ENCODE measurements at places on chromosomes 5 and 9.
A peak's percentile ranks its signal among the peaks of the same experiment; 100 is the strongest.

GRCh38 chr9:15967068-15967467, 414.2 kb downstream of the CCDC171 start:
- DNase-seq, result no peak

DNA sequence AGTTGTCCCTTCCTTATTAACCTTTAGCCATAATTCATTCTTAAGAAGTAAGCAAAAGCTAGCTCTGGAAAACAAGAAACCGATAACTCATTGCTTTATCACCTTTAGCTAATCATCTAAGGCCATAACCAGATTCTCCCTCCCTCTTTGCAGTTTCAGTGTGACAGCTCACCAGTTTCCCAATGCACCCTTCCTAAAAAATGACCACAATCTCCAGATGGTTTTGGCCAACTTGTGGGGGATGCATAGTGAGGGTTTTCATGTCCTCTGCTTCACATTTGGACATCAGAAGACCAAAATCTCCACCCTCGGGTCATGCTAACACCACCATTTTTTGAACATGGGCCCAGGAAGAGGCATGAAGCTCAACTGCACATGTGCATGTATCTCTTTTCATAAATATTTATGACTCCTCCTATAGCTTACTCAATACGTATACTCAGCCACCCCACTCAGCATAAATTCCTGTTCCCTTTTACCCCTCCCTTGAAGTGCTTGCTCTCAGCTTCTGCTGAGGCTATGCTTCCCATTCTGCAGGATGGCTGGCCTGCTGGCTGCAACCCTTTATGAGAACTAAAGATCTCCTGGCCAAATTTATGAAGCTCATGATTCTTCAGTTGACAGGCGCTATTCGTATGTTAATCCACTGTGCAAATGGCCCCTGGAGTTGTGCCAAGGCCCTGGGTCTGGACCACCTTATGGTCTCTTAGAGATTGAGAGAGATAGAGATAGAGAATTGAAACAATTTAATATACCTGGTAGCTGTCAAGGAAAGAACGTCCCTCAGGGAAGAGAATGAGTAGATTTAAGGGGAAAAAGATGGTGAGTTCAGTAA, 14.8 kb downstream of the PPP3R2 start:
- DNase-seq, result no peak

DNA sequence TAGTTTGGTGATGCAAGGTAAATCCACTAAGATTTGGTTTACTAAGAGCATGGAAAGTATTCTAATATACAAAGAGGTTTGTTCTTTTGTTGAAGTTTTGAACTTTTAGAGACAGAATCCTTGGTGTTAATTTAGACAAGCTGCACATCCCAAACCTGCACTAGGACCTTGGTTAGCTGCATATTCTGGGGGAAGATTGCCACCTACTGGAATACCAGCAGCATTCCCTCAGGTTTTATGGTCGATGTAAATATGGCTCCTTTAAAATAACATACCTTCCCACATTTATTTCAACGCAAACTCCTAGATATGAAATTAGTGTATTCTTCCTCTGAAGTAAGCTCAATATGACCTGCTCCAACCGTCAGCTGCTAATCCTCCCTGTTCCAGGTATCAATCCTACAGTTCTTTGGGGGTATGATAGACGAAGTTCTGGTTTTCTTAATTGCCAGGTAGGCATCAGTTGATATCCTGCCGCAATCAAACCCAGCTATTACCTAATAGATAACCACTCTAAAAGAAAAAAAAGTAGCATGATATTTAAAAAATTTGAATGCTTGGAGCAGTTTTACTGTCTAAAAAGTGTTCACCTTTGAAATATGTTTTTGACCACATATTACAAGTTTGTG, 624.1 kb downstream of the ISL1 start:
- no peak for DNase-seq

GRCh38 chr9:2493109-2493508, 128.5 kb upstream of the VLDLR start:
- no peak for DNase-seq

DNA sequence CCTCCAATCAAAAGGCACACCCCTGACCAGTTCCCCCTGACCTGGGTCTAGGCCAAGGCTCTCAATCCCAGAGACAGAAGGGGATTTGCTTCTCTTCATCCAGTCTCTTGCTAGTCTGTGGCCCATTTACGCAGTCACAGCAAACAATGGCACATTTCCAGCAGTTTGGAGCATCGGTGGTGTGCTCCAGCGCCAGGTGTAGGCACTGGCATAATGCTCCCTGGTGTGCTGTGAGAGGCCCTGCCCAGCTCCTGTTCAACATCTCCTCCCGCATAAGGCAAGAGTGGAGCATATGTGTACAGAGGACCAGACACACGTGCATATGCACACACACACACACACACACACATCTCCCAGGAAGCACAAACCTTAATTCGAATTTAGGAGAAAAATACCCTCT, 79.5 kb upstream of the ERCC6L2 start:
- no peak for DNase-seq

GRCh38 chr5:112161392-112161748, 257.7 kb downstream of the EPB41L4A start:
- no peak for DNase-seq

- peak; percentile 42 for DNase-seq
Observed at GRCh38 chr9:70466976-70467561, 52.6 kb upstream of the KLF9 start.

DNA sequence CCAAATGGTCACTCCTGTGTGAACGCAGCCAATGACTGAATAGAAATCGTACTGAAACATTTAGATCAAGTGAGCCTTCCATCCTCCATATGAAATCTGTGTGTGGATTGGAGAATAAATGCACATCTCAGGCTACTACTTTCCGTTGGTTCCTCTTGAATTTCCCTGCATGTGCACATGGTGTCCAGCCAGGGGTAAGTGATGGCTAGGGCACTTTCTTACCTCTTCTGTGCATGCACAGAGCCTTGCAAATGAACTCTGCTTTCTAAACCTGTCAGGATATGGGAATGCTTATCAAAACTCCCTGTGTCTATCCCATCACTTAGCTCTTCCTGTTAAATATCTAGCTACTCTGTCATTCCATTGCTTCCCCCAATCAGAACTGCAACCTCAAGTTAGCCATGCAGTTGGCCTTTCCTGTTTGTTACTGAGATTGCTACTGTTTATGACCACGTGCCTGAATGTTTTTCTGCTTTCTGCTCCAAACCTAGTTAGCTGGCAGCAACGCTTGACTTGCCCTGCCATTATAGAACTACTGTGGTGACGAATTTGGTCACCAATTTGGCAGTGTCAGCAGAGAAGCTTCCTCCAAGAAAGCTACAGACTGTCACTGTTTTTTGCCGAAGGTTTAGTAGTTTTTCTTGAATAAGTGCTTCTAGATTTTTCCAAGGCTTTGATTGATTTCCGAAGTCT, 661.6 kb downstream of the LRRC70 start:
- no peak for DNase-seq

DNA sequence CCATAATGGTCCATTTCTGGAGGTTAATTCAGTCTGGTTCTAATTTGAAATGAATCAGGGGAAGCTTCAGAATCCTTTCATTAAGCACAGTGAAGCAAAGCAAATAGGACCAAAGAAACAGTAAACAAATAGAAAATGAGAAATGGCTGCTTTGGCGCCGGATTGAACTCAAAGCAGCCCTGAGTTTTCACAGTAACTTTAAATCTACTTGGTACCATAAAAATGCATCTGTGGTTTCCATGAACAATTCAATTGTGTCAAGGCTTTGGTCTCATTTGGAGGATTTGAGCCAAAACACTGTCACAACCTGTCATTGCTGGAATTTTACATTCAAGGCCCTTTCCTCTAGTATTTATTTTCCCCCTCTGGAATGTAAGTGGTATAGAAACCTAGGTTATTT, 25.9 kb upstream of the DAPK1 start:
- no peak for DNase-seq

DNA sequence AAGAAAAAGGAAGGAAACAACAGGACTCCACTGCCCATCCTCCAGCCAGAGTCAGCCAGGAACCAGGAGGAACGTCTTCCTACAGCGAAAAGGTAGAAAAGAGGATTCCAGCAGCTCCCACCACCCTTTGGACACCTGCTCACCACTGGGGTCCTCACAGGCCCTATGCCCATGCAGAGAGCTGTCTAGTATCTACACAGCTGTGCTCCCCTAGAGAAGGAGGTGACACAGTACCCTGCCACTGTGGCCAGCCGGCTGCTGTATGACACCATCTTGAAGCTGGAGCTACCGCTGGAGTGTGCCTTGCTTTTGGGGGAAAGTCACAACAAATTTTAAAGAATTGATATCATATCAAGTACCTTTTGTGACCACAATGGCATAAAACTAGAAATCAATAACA, 92.6 kb downstream of the GTF3C4 start:
- no peak for DNase-seq

GRCh38 chr5:107671742-107672210, 1.0 kb upstream of the EFNA5 start:
- no peak for DNase-seq

DNA sequence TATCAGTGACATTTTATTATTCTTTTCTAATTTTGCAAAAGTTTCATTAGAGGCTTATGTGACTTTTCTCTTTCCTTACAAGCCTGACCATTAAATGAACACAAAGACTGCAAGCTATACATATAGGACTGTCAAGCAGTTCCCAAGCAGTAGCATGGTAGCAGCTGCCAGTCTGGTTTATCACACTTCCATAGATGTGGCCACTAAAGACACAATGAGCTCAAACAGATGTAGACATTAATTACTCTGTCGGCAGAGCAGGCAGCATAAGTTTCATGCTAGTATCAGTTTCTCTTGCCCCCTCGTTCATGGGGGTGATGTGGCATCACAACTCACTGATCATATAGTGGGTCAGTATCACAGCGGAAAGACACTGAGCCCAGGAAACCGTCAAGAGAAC, 89.5 kb downstream of the CDH10 start:
- no peak for DNase-seq

- DNase-seq, result no peak
Observed at GRCh38 chr9:135736272-135736978, 34.4 kb downstream of the KCNT1 start.

- DNase-seq, result no peak
Observed at GRCh38 chr5:149761461-149761860, 31.4 kb downstream of the PPARGC1B start.

DNA sequence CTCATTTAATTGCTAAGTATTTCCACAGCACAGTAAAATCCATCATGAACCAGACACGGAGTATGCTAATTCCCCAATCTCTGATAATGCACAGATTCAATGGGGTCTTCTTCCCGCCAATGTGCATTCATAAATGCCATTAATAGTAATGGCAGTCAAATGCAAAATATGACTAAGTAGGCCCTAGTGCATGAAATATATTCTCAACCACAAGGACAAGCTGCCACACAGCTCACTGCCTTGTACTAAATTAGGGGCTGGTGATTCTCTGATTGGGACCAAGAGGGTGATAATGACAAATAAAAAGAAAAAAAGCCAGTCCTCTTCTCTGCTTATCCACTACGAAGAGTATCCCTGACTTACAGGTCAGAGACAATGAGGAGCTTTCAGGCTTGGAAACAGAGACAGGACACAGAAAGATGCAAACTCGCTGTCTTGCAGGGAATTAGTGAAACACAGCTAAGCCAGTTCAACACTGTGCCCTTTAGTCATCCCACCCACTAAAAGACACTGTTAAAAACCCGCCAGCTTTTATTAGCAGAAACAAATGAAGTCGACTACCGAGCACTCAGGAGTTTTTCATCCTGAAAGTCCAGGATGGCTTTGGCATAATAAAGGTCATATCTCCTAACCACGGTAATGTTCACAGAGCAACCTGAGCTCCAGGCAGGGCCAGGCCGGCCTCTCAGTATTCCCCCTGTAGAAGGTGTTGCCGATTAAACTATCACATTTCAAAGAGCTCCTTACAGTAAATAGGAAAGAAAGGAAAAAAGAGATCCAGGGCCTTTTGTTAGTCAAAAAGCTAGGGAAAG, 148.1 kb downstream of the EBF1 start:
- no peak for DNase-seq

DNA sequence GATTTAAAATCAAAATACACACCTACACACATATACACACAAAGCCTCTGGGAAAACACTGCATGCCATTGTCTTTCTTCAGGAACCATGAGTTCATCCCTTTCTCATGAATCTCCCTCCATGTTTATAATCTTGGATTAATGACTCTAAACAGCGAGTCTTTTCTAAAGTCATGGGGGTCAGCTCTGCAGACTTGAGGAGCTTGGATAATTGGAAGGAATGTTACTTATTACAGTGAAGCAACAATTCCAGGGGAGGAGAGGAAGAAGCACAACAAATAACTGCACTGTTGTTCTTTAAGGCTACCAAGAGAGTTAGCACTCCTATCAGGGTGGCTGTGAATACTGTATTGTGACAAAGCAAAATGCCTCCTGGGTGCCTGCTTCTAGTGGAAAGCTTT, 444.7 kb downstream of the ANXA1 start:
- no peak for DNase-seq

- DNase-seq, result no peak
Observed at GRCh38 chr5:9829621-9830020, 199.5 kb upstream of the TAS2R1 start.

DNA sequence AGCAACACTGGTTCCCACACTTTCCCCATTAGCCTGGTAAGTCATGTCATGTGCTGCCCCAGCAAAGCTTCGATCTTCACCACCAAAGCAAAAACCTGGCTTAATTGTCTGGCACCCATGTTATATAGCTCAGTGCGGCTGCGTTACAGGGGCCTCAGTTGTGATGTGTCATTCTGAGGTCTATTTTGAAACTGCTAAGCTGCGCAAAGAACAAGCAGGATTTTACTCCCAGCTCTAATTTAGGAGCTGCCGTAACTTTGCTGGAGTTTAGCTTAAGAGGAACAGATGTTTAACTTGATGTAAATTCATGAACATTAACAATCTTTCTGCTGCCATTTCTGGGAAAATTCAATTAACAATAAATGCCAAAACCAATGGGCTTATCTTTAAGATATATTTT, 274.1 kb downstream of the HSPA4 start:
- no peak for DNase-seq

DNA sequence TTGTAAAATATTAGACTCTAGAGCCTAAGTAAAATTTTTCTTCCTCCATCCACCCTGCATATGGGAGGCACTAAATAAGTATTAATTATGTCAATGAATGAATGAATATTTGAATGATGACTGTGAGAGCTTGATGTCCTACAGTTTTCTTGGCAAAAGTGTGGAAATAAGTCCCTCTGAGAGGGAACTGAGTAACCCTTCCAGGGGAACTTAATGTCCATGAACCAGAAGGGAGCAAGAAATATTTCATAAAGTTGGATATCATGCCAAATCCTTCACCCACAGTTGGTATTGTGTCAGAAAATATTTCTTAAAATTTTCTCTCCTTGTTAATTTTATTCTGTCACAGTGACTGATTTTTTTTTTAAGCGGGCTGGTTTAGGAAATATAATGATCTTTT, 36.6 kb downstream of the NNT start:
- no peak for DNase-seq

DNA sequence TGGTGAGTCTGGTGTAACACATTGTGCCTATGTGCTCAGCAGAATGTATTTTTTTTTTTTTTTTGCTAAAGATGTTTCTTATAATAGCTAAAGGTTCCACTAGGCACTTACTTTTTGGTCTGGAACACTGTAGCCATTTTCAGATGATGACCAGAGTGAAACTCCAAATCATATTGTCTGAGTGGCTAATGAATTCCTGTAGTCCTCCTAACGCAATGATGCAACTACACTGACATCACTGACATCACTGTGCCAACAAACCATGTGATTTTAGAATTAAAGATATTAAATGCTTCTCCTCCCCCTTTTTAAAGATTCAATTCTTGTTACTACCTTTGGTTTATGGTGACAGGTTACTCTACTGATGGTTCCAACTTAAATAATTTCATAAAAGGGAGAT, 28.8 kb downstream of the JAKMIP2 start:
- DNase-seq, result no peak
